ENCODE measurements at places on chromosomes 2 and 18.

- DNase-seq = no peak
These were observed 12.5 kb upstream of the PLEKHM3 start for GRCh38 chr2:208037564-208038487.

DNA sequence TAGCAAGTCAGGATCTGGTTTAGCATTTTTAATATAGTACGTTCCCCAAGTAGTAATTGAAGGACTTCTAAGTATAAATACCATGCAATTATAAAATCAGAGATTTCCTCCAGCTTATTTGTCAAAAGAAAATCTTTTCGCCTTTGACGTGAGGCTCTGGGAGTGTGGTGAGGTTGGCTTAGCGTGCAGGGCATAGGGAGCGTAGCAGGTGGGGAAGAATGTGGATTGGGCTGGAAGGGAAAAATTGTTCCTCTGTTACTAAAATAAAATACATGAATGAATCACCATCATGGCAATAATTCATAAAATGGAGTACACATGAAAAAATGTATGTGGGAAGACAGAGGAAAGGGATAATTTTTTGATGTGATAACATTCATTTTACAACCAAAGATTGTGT, 5.4 kb upstream of the IL1RL2 start:
- no peak for DNase-seq

DNA sequence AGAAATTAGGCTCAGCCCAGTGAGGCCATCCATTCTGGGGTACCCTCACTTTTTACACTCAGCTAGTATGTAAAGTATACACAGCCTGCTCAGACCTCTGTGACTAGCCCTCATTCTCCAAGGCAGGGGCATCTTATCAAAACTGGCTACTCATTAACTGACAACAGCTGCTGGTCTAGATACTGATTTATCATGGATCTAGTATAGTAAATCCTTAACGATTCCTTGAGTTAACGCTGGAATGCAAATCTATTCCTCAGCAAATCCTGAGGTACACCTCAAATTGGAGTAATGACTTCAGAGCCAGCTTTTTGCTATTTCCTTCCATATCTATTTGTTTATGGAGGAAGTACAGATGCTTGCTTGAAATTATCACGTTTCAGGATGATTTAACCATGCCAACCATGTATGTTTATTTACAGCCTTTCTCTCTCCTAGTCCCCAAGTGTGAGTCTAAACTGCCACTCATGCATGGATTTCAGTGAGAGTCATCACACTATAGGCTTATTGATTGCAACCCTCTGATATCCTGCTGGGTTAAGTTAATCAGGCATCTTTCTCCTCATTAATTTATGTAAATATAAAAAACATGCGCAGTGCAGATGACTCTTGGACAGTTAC, 70.2 kb upstream of the DOK6 start:
- DNase-seq = no peak

GRCh38 chr18:50822756-50823155, 2.9 kb upstream of the MRO start:
- DNase-seq = no peak

DNA sequence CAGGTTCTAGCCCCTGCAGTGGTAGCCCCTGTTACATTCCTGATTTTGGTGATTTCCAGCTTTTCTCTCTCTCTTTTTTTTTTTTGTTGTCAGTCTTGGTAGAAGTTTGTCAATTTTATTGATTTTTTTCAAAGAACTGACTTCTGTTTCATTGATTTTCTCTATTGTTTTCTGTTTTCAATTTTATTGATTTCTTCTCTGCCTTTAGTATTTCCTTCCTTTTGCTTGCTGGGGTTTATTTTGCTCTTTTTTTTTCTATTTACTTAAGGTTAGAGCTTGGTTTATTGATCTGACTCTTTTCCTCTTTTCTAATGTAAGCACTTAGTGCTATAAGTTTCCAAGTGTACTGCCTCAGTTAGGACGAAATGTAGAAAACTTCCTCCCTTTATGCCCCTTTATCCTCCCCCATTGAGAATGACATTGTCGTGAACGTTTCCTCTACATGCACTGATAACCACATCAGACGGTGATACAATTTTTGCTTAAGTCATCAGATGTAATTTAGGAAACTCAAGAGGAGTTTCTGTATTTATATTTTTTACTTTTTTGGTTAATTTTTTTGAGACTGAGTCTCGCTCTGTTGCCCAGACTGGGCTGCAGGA, 81.1 kb upstream of the HS6ST1 start:
- no peak for DNase-seq

DNA sequence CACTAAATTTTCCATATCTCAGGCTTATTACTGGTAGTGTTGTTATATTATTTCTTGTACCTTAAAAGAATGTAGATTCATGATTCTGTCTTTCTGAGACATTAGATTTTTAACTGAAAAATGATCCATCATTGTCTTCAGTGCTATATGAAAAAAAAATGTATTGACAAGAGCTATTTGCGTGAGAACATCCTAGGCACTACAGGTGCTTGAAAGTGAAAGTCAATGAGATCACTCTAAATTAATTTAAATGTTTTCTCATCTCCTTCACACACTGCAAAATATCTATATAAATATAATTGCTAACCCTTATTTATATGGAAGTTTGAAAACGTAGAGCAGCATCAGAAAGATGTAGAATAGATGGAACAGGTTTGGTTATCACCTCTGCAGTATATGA, 684.6 kb downstream of the TRIB2 start:
- no peak for DNase-seq

GRCh38 chr2:57890464-57890863, 156.1 kb upstream of the VRK2 start:
- peak; percentile 35 for DNase-seq

DNA sequence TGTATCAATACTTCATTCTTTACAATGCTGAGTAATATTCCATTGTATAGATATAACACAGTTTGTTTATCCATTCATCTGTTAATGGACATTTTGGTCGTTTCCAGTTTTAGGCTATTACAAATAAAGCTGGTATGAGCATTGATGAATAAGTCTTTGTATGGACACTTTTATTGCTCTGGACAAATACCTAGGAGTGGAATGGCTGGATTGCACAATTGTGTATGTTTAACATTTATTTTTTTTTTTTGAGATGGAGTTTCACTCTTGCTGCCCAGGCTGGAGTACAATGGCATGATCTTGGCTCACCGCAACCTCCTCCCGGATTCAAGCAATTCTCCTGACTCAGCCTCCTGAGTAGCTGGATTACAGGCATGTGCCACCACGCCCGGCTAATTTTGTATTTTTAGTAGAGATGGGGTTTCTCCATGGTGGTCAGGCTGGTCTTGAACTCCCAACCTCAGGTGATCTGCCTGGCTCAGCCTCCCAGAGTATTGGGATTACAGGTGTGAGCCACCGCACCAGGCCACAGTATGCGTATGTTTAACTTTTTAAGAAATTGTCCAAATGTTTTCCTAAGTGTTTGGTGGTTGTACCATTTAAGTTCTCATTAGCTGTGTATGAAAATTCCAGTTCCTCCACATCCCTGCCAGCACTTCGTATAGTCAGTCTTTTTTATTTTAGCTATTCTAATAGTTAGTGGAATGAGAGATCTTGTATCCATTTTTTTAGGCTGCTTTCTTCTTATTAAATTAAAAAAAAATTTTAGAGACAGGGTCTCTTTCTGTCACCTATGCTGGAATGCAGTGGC, 194.9 kb upstream of the HAAO start:
- peak; percentile 86 for DNase-seq

GRCh38 chr2:69237070-69237670, 149.9 kb downstream of the GFPT1 start:
- DNase-seq = no peak

GRCh38 chr2:41460661-41461060, 587.2 kb upstream of the PKDCC start:
- DNase-seq = no peak

DNA sequence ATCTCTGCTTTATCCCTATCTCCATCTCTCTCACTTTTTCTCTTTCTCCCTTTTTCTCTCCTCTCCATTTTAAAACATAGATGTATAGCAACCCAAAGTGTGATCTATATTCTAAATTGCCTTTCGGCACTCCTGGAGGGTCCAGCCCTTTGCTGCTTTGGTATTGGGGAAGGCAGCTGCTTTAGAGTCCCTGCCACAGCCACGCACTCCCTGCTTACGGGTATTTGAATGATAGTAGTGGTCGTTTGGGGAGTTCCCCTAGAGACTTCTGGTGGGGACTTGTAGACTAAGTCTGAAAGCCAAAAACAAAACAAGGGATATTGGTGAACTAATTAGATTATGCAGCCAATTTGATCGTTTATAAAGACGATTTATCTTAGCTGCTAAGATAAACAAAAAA, 11.9 kb downstream of the QPCT start:
- no peak for DNase-seq

- no peak for DNase-seq
These were observed 14.7 kb downstream of the KCNE4 start for GRCh38 chr2:223066721-223067120.

- no peak for DNase-seq
These were observed 10.5 kb downstream of the C1QL2 start for GRCh38 chr2:119147776-119148715.

DNA sequence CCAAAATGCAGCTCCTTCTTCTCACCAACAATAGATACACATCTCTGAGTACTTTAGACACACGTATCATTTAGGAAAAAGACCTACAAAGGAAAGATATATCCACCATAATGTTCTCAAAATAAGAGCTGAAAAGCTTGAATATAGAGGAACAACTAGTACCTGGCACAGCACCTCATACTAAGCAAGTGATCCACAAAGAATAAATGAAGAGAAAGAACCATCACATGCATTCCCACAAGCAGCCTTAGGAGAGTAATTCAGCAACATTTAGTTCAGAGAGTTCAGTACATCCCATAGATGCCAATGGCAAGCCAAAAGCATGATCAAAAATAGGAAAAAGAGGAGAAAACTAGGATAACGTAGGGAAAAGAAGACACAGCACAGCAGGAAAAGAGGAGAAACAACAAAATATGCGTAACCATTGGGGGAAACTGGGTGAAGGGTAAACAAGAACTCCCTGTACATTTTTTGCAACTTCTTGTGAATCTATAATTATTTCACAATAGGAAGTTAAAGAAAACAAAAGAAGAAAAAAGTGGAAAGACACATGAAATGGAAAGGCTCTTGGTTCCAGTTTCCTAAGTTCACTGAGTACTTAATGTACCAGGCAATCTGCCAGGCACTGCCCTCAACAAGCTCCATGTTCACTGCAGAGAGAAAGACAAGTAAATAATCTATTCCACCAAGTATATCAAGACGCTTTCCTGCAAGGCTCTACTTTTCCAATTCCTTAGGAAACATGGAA, 22.3 kb downstream of the CLASP1 start:
- DNase-seq = no peak

DNA sequence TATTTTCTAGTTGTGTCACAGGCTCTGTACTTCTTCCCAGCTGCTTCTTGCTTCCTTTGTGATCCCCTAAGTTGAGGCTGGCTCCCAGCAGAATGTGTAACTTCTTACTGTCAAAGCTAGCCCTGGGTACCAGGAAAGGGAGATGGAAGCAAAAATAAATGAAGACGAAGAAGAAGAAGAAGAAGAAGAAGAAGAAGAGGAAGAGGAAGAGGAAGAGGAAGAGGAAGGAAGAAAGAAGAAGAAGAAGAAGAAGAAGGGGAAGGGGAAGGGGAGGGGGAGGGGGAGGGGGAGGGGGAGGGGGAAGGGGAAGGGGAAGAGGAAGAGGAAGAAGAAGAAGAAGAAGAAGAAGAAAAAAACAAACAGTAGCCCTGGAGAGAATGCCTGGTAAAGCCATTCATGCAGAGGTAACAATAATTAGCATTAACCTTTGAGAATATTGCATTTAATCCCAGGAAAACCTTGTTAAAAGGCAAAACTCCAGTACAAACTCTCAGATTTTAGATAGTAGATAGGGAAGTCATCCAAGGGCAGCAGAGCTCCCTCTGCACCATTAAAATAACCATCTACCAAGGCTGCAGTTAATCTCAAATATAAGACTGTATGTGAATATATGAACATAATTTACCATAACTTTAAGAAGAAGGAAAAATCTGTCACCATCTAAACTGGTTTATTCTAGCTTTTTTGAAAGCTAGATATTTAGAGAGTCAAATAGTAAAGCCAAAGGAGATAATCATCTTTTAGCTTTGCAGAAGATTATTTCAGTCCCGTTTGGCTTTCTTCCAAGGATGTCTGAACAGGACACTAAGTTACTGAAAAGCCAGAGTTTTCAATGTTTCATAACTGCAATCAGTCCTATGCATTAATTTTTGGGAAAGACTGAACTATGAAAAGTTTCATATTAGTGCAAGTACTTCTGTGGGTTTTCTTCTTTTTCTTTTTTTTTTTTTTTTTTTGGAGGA, 44.3 kb upstream of the FBXO11 start:
- DNase-seq = no peak

GRCh38 chr18:79438898-79439627, 43.3 kb downstream of the NFATC1 start:
- peak; percentile 74 for DNase-seq

DNA sequence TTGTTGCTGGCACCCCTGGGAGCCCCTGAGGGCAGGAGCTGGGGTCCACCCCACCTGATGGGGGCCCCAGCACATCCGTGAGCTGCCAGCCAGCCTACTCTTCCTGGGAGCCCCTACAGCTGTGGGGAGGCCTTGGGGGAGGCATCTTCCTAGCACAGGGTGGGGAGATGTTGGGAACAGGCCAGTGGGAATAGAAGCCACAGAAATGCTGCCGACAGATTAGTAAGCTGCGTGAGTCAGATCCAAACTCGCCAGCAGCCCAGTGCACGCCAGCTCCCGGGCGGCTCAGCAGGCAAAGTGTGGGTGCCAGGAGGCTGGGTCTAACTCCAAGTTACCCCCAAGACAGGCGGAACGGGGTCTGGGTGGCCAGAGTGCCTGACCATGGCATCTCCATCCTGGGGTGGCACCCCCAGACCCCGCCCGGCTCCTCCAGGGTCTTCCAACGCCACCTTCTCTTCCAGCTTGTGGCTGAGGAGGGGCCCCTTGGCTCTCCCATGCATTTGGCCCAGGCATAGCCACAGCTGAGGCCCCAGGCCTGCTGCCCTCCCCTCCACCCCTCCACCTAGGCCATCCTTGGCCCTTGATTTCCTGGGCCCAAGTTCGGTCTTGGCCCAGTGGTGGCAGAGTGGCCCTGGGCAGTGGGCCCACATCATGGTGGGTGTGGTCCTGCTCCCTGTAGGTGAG, 15.3 kb downstream of the CROCC2 start:
- peak; percentile 93 for DNase-seq

DNA sequence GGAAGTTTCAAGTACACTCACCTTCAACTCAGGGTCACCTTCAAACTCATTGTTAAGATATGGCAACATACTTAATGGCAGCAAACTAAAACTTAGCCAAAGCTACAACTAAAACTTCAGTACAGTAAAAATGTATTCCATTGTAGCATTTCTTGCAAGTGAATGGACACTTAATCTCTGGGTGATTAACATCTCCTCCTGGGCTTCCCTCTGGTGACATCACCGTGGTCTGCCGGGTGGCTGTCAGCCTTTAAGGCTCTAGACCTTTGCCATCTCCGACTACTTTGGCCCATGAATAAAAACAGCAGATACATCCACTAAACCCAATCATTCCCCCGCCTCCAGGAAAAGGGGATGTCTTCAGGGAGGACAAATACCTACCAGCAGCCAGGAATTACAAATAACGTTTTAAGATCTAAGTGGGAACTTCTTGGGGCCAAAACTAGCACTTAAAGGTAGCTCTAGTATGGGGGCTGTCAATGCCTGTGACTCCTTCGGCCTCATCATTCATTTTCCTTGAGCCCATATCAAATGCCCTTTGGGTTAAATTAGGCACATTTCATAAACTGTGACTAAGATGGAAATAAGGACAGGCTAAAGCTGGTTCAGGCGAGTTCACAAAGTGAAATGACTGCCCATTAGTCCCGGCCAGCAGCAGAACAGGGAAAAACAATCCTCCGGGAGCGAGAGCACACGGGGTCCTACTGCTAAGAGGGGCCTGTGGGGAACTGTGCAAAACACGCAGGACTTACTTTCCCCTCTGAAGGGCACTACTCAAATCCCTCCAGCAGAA, 1.1 kb downstream of the TFCP2L1 start:
- DNase-seq = no peak

Measured in AG09309 (cell line).